ENCODE measurements at places on chromosomes 2 and 18.

- ATAC-seq: no peak
Measured at GRCh38 chr2:60522462-60522861, 31.0 kb downstream of the BCL11A start.

GRCh38 chr2:199462347-199462955 is 4.7 kb upstream of the SATB2 start:
- ATAC-seq: no peak

GRCh38 chr2:47162780-47163179 is 7.7 kb upstream of the STPG4 start:
- ATAC-seq: no peak

DNA sequence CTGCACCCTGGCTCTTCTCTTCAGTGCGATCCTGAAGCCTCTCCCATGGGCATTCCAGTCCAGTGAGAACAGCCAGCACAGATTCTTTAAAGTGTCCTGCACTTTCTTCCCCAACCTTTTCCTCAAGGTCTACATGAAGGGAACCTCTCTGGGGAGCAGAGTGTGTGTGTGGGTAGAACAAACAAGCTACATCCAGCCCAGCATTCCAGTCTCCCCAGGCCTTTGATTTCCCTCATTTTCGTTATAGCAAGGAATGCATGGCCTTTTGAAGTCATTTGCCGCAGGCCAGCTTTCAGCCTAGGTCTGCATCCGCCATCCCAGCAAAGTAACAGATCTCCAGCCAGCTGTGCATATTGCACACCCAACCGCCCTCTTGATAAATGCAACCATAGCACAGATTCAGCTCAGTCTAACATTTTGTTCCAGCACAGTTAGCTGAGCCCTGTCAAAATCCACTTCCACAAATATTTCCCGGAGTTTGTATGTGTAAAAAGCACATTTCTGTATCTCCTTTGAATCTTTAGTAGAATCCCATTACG is 44.6 kb downstream of the CD8B2 start:
- ATAC-seq: no peak

DNA sequence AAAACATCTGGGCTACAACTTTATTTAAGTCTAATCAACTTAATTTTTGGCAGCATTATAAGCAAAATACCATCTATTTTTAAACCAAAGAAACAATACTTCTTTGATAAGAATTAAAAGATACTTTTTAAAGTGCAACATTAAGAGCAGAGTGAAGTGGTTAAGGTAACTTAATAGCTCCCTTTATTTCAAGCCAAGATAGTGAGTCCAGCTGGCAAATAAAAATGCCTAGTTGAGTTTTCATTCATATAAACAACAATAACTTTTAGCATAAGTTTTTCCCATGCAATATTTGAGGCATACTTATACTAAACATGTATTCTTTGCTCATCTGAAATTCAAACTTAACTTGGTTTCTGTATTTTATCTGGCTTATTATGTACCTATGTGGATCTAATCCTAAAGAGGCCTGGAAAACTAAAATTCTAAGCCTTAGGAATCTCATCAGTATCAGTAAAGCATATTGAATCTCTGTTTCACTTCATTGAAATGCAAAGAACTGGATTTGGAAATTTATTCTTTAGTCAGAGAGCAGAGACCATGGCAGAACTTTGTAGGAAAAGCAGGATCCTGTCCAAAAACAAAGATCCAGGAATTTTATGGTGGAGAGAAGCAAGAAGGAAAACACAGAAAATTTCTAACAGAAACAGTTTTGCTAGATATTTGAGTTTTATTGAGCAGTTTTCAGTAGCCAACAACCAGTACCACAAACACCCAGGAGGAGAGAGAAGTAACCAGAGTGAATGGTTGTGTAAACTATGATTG is 95.9 kb downstream of the COL3A1 start:
- no peak for ATAC-seq

- no peak for ATAC-seq
Measured at GRCh38 chr18:43714343-43715010, 437.2 kb upstream of the SYT4 start.

GRCh38 chr18:13492314-13492713 is 234.0 kb downstream of the FAM210A start:
- ATAC-seq: no peak

Measured in SK-N-SH treated with all-trans-retinoic acid at 6 μM for 48 hours (cell line).